ENCODE measurements at places on chromosomes 7 and 10.

GRCh38 chr10:42992156-42992956, 84.5 kb upstream of the RET start:
- no peak for DNase-seq

- DNase-seq: no peak
These were observed 432.0 kb downstream of the GRID1 start for GRCh38 chr10:85934586-85934985.

- DNase-seq: no peak
These were observed 47.8 kb downstream of the BRI3 start for GRCh38 chr7:98329100-98329790.

GRCh38 chr7:128161466-128162125, 79.5 kb upstream of the LEP start:
- no peak for DNase-seq

DNA sequence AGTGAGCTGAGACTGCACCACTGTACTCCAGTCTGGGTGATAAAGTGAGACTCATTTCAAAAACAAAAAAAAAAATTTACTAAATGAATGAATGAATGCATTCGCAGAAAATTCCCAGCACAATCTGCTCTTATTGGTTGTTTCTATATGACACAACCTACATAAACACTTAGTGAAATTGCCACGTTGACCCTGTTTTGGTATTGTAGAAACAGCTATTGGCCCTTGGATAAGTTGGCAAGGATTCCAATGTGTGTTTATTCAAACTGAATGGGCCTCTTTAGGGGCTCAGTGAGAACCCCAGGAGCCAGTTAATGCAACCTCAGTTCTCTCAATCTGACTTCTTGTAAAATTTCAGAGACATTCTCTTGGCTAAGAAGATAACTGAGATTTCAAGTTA, 66.0 kb downstream of the HHEX start:
- DNase-seq: no peak
